ENCODE measurements at places on chromosomes 11 and 22. TPM values are rescaled to one million over a fixed set of nuclear protein-coding genes. Genes with fewer than 3 reads are reported as not detected.

- DNase-seq = peak; percentile 87
These were observed 25.6 kb downstream of the ARRB1 start for GRCh38 chr11:75325713-75326438.

GRCh38 chr11:27842290-27842689, 142.0 kb upstream of the BDNF start:
- DNase-seq = no peak

DNA sequence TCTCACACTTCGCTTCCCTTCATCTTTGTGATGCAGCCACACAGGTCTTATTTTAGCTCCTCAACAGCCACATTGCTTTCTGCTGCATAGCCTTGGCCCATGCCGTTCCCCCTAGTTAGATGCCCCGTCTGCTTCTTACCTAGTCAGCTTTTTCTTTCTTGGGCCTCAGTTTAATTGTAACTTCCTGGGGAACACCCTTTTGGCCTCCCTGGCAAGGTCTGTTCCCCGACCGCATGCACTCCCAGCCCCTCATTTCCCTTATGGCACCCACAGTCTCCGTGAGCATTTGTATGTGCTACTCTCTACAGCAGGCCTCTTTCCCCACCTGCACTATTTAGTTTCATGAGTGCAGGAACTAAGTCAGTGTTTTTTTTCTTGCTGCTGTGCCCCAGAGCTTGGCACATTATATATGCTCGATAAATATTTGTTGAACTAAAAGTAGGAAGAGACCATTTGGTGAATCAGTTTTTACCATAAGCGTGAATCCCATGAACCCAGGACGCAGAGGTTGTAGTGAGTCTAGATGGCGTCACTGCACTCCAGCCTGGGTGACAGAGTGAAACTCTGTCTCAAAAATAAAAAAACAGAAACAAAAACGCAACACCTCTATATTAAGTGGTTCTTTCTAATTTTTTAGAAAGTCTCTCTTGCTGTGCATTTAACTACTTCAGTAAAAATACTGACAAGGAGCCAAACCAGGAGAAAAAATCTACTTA, 38.5 kb downstream of the TNRC6B start:
- DNase-seq = no peak

NAA40 gene
- total RNA-seq = 18.7 TPM

- DNase-seq = no peak
These were observed 87.8 kb downstream of the ARHGAP42 start for GRCh38 chr11:100774859-100775258.

- DNase-seq = no peak
These were observed 38.9 kb downstream of the ZNF195 start for GRCh38 chr11:3340025-3340424.

- DNase-seq = no peak
These were observed 7.0 kb upstream of the PRSS23 start for GRCh38 chr11:86793307-86793706.

- DNase-seq = no peak
These were observed 112.0 kb downstream of the SHANK2 start for GRCh38 chr11:71140206-71140919.

ARRB1 gene
- total RNA-seq = 30.3 TPM

DNA sequence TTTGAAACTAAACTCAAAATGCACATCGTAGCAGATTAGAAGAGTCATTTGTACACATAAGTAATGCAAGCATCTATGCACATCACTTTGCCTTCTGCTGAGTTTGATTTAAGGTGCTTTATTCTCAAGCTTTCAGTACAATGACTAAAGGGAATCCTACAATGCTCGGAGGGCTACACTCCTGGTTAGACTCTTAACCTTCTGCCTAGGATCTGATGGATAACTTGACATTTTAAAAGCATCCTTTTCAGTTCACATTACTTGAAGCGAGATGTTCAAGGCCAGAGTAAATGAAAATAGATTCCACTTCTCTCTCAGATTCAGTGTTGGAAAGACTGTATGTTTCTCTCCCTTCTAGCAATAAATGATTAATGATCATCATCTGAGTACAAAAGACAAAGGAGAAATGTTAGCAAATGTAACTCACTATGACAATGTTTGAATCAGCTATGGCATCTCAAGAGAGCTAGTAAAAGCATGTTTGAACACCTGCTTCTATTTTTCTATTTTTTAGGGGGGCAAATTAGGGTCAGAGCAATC, 259.2 kb upstream of the ANO3 start:
- DNase-seq = no peak

IMMP1L gene
- 26.5 TPM for total RNA-seq

TCN2 gene
- 16.7 TPM for total RNA-seq

DNA sequence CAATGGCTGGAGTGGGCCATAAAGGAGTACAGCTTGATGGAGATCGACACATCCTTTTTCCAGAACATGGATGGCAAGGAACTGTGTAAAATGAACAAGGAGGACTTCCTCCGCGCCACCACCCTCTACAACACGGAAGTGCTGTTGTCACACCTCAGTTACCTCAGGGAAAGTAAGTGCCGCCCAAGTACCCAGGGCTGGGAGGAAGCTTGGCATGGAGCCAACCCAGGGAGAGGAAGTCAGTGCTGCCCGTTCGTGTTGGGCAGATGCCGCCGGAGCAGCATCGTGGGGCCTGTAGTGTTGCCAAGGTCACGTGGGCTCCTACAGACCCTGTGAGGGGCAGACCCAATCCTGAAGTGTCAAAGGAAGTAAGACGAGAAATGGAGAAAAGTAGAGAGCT, 78.9 kb downstream of the FLI1 start:
- DNase-seq = peak; percentile 89

- no peak for DNase-seq
These were observed 16.9 kb upstream of the C22orf42 start for GRCh38 chr22:32175683-32176644.
